ENCODE measurements at places on chromosomes 5 and 9. TPM values are rescaled to one million over a fixed set of nuclear protein-coding genes. Genes with fewer than 3 reads are reported as not detected.

Gene ZBED3
- total RNA-seq = 29.4 TPM

Gene LMX1B
- 1.5 TPM for total RNA-seq

Gene FCN2
- total RNA-seq = 1.9 TPM

Gene REEP2
- total RNA-seq = 7.5 TPM

Gene PCDHA11
- 0.84 TPM for total RNA-seq

Gene SPATA31A3
- total RNA-seq = not detected

Gene AFAP1L1
- 40.8 TPM for total RNA-seq

Gene TSSK1B
- 3.5 TPM for total RNA-seq

Gene STOM
- total RNA-seq = 310 TPM

- H3K4me1 ChIP-seq = peaks cover 11% of the 10 kb centered on the region
- no peak overlapping the region for H3K4me3 ChIP-seq
- H3K36me3 ChIP-seq = no peaks in the 10 kb centered on the region
- no peaks in the 10 kb centered on the region for H3K27me3 ChIP-seq
- DNase-seq = no peak
- no peak overlapping the region for H3K27ac ChIP-seq
Measured at GRCh38 chr9:94933511-94933828, 207.0 kb downstream of the AOPEP start.

- no peak for DNase-seq
- no peaks in the 10 kb centered on the region for H3K27me3 ChIP-seq
- H3K4me1 ChIP-seq = peaks cover 7% of the 10 kb centered on the region
Measured at GRCh38 chr9:95769909-95770433, 105.5 kb upstream of the ERCC6L2 start.

- H3K4me3 ChIP-seq = no peak overlapping the region
- H3K27ac ChIP-seq = no peak overlapping the region
- no peaks in the 10 kb centered on the region for H3K36me3 ChIP-seq
- DNase-seq = no peak
- H3K4me1 ChIP-seq = peaks cover 3% of the 10 kb centered on the region
Measured at GRCh38 chr9:90086101-90086511, 481.3 kb downstream of the GADD45G start.

- no peaks in the 10 kb centered on the region for H3K27me3 ChIP-seq
- DNase-seq = no peak
- H3K27ac ChIP-seq = no peak overlapping the region
- no peak overlapping the region for H3K4me3 ChIP-seq
Measured at GRCh38 chr5:166185185-166185584, 2106.3 kb upstream of the WWC1 start.

DNA sequence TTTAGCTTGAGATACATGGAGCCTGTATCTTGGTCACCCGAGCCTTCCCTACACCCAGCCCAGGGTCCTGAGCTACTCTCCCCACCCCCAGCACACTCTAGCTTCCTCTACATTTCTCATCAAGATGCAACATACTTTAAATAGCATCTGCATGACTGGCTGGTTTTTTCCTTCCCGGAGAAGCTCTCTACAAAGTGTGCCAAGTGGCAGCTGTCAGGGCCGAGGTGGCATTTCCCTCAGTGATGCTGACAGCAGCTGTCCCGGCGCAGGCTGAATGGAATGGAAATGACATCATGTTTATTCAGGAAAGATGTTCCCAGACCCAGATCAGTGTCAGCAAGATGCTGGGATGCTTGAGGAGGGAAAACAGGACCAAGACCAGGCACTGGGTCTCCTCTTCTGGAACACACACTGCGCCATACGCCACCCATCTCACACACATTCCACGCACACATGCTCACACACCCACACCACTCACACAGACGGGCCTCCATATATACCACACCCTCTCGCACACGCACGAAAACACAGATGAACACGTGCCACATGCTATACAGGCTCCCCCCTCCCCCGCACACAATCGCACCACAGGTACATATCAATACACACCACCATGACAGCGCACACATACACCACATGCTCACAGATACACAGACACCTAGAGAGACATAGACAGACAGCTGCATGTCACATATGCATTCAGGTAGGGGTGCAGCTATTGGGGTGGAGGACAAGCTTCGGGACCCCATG is 67.8 kb downstream of the LHX2 start:
- DNase-seq = no peak
- H3K4me3 ChIP-seq = no peak overlapping the region
- no peaks in the 10 kb centered on the region for H3K27me3 ChIP-seq

DNA sequence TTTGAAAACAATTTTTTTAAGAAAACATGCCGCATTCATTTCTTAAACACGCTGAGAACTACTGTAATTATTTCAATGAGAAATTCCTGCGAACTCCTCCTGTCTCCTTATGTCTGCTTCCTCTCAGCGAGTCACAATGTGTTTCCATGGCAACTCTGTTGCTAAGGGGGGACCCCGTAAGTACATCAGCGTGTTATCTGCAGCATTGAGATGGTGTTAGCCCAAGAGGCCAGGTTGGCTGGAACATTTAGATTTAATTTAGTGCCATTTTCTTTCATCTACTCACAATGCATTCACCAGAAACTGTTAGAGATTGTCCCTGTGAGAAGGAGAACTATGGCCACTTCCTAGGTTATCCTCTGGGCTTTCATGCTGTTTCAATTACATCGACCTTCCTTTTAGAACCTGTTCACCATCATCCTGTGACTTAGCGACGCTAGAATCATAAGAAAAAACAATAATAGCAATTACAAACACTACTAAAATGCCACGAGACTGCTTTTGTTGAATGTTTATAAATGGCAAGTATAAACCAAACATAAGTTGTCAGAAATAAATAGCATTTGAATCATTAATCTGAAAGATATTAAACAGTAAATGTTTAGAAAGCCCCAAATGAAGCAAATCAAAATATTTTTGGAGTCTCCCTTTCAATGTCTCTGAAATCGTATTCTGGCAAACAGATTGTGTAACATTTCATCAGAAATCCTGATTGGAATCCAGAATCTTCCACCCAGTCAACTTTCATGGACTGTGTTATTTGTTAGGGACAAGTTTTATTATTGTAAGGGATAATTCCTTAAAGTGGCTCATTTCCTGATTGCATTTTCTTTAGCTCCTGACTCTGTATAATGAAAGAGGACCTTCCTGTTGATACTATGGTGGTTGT is 39.7 kb upstream of the SHC3 start:
- no peak for DNase-seq
- no peaks in the 10 kb centered on the region for H3K36me3 ChIP-seq
- no peaks in the 10 kb centered on the region for H3K27me3 ChIP-seq
- H3K27ac ChIP-seq = no peak overlapping the region
- no peaks in the 10 kb centered on the region for H3K4me1 ChIP-seq

GRCh38 chr5:135850671-135851070 is 16.2 kb downstream of the SLC25A48 start:
- H3K4me3 ChIP-seq = no peak overlapping the region
- no peaks in the 10 kb centered on the region for H3K4me1 ChIP-seq
- DNase-seq = no peak
- H3K27ac ChIP-seq = peak overlapping the region; percentile 77

GRCh38 chr5:96871027-96871399 is 5.3 kb upstream of the ERAP2 start:
- H3K36me3 ChIP-seq = no peaks in the 10 kb centered on the region
- no peaks in the 10 kb centered on the region for H3K27me3 ChIP-seq
- no peak overlapping the region for H3K4me3 ChIP-seq
- no peaks in the 10 kb centered on the region for H3K4me1 ChIP-seq

- no peaks in the 10 kb centered on the region for H3K27me3 ChIP-seq
- H3K4me3 ChIP-seq = no peak overlapping the region
- no peak overlapping the region for H3K27ac ChIP-seq
- DNase-seq = no peak
Measured at GRCh38 chr9:94563548-94563947, 8.7 kb downstream of the PCAT7 start.

- H3K27ac ChIP-seq = no peak overlapping the region
- no peaks in the 10 kb centered on the region for H3K36me3 ChIP-seq
- H3K4me1 ChIP-seq = no peaks in the 10 kb centered on the region
Measured at GRCh38 chr5:53318303-53318702, 162.1 kb upstream of the FST start.

DNA sequence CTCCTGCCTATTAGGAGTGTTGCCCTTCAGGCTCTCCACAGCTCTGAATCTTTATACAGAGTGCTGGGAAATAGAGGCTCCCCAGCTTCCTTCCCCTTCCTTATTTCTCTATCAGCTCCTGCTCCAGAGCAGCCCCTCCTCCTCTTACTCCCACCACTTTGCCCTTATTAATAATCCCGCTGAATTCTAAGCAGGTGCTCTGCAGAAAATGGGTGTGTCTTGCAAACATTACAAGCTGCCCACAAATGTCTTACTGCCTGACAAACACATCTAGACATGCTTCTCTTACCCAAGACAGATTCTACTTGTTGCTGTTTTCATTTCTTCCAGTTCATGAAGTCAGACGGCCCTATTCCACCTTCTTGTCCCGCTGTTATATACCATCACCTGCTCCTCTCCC is 6.4 kb downstream of the PHF24 start:
- no peak overlapping the region for H3K27ac ChIP-seq
- H3K27me3 ChIP-seq = no peaks in the 10 kb centered on the region
- no peaks in the 10 kb centered on the region for H3K36me3 ChIP-seq
- H3K4me1 ChIP-seq = no peaks in the 10 kb centered on the region
- DNase-seq = no peak

DNA sequence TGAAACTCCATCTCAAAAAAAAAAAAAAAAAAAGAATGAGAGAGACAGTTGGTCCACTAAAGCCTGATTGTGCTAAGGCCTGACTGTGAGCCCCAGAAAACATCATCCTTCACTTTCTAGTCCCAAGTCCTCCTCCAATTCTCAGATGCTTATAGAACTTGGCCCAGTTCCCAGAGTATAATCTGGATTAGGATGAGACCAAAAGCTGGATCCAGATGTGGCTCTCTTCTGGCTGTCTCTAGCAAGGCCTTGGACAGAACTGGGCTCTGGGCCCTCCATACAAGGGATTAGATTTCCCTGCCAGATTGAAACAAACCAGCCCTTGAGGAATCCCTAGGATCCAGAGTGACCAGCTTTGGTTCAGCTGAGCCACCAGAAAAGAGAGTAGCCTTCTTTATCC is 98.4 kb upstream of the ZNF366 start:
- no peaks in the 10 kb centered on the region for H3K27me3 ChIP-seq
- no peaks in the 10 kb centered on the region for H3K36me3 ChIP-seq
- no peak for DNase-seq

GRCh38 chr9:69965416-69966145 is 78.1 kb upstream of the MAMDC2 start:
- H3K4me3 ChIP-seq = no peak overlapping the region
- DNase-seq = no peak
- H3K27me3 ChIP-seq = no peaks in the 10 kb centered on the region
- H3K27ac ChIP-seq = no peak overlapping the region
- H3K36me3 ChIP-seq = no peaks in the 10 kb centered on the region
- H3K4me1 ChIP-seq = no peaks in the 10 kb centered on the region

DNA sequence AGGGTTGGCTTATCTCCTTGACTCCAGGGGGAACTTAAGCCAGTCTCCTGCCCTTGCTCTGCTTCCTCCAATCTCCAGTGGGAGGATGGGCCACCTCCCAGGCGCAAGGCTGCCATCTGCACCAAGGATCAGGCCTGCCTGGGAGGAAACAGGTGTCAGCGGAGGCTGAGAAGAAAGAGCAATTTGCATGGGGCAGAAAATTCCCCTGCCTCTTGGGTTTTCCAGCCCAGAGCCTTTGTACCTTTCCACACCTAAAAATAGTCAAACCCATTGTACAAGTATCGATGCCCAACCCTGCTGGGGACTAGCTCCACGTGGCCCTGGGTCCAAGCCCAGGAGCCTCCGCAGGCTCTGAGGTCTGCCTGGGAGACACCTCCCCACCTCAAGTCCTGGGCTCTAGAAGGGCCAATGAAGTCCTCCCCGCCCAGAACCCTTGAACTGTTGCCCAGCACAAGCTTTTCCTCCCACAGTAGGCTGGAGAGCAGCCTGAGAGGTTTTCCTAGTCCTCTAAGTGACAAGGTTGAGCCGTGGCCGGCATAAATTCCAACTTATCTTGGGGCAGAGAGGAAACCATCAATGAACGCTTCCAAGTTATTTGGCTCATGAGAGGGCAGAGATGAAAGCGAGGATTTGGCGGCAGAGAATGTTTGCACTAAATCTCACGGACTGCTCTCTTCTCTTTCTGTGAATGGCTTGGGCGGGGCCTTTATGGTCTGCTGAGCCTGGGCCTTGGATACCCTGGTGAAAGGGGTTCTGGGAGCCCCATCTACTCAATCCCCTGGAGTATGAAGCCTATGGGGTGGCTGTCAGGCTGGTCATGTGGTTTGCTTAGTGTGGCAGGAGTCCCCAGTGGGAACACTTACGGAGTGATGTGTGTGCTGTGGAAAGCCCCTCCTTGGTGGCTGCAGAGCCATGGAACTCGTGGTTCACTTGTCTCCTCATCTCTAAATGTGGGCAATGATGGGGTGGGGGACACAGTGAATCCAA is 15.6 kb downstream of the JADE2 start:
- no peak overlapping the region for H3K27ac ChIP-seq
- no peak overlapping the region for H3K4me3 ChIP-seq
- H3K36me3 ChIP-seq = peaks cover 90% of the 10 kb centered on the region
- no peaks in the 10 kb centered on the region for H3K27me3 ChIP-seq
- no peak for DNase-seq
- peaks cover 32% of the 10 kb centered on the region for H3K4me1 ChIP-seq

GRCh38 chr9:81537964-81538363 is 151.4 kb downstream of the TLE1 start:
- no peak for DNase-seq
- H3K4me1 ChIP-seq = no peaks in the 10 kb centered on the region

- no peak for DNase-seq
- no peaks in the 10 kb centered on the region for H3K36me3 ChIP-seq
- no peaks in the 10 kb centered on the region for H3K27me3 ChIP-seq
- H3K4me1 ChIP-seq = no peaks in the 10 kb centered on the region
- no peak overlapping the region for H3K27ac ChIP-seq
- H3K4me3 ChIP-seq = no peak overlapping the region
Measured at GRCh38 chr9:14423815-14424261, 109.9 kb upstream of the NFIB start.

GRCh38 chr5:147223343-147223742 is 11.5 kb upstream of the STK32A start:
- no peak overlapping the region for H3K27ac ChIP-seq
- no peaks in the 10 kb centered on the region for H3K27me3 ChIP-seq
- no peaks in the 10 kb centered on the region for H3K36me3 ChIP-seq
- DNase-seq = no peak
- no peak overlapping the region for H3K4me3 ChIP-seq

GRCh38 chr5:138989720-138990119 is 114.6 kb upstream of the LRRTM2 start:
- DNase-seq = no peak
- H3K27ac ChIP-seq = no peak overlapping the region
- H3K27me3 ChIP-seq = no peaks in the 10 kb centered on the region
- H3K4me3 ChIP-seq = no peak overlapping the region

DNA sequence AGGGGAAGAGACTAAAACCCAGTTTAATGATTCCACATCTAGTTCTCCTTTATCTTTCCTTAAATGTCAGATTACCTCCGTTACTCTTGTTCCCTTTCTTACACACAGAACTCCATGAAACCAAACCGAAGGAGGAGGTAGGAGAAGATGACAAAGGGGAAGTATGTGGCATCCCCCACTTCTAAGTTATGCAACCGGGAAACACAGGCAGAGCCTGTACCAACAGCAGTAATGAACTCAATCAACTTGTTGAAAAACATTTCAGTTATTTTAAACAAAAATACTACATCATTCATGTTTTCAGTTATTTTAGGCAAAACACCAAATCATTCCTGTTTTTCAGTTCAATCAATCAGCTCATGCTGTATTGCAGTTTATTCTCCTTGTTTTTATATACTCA is 101.8 kb downstream of the PCSK1 start:
- no peak overlapping the region for H3K27ac ChIP-seq
- no peaks in the 10 kb centered on the region for H3K4me1 ChIP-seq
- no peaks in the 10 kb centered on the region for H3K36me3 ChIP-seq
- peak; percentile 43 for DNase-seq
- H3K4me3 ChIP-seq = no peak overlapping the region
